Stimulated activated naive CD4-positive, alpha-beta T cell treated with Interleukin-2 at 50 U/mL for 16 hours (primary cell): ENCODE measurements at places on chromosomes 13 and 19.

DNA sequence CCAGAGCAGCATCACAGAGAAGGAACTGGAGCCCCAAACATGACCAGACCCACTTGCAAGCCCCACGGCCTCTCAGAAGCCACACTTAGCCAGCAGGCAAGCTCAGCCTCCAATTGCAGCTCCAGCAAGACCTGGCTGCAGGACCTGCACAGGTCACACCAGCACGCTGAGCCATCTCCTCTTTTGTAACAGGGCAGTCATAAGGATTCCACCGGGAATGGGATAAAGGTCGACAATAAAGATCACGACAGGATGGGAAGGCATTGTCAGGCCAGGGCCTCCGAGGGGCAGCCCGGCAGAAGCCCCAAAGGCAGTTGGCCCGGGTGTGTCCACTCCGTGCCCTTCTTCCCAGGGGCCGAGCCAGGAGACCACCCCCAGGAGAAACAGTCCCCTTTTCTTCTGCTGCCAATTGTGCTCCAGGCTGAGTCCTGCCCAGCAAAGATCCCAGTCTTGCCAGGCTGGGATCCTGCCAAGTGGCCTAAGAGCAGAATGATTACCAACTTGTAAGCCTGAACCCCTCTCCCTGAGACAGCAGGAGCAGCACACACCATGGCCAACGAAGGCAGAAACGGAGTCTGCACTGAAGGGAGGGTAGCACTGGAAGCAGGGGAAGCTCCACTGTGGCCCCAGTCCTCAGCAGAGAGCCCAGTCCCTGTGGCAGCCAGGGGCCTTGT is 12.5 kb downstream of the PEPD start:
- DNase-seq: no peak

- DNase-seq: no peak
Observed at GRCh38 chr13:31670831-31671617, 68.3 kb upstream of the RXFP2 start.

GRCh38 chr19:41610789-41611188 is 16.1 kb downstream of the CEACAM4 start:
- no peak for DNase-seq

- DNase-seq: no peak
Observed at GRCh38 chr19:19652482-19653295, 9.2 kb upstream of the GMIP start.

DNA sequence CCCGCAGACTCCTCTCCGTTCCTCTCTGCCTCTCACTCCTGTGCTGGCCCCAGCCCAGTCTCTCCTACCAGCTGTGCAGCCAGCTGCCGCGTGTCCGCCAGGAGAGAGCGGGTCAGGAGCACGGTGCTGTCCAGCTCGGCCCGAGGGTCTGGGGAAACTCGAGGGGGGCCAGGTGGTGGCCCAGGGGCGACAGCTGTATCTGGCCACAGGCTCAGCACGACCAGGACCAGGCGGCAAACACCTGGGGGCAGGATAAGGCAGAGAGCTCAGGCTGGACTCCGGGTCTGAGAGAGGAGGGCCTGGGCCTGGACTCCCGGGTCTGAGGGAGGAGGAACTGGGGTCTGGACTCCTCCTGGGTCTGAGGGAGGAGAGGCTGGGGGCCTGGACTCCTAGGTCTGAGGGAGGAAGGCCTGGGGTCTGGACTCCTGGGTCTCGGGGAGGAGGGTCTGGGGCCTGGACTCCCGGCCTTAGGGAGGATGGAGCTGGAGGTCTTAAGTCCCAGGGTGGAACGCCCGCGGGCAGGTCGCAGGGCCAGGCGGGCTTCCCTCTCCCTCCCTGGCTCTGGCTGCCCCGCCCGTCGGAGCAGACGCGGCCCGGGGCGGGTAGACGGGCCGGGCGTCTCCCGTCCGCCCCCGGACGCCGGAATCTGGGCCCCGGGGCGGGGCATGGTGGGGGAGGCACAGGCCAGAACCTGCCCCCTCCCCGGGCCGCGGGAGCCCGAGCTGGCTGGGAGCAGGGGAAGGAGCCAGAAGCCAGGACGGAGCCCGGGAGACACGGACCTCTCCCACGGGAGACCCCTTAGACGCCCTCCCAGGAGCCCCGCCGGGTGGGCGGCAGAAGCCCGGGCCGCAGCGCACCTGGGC is 1.3 kb downstream of the IL11 start:
- DNase-seq: peak; percentile 10

GRCh38 chr13:32783067-32783466 is 196.8 kb downstream of the PDS5B start:
- DNase-seq: no peak

DNA sequence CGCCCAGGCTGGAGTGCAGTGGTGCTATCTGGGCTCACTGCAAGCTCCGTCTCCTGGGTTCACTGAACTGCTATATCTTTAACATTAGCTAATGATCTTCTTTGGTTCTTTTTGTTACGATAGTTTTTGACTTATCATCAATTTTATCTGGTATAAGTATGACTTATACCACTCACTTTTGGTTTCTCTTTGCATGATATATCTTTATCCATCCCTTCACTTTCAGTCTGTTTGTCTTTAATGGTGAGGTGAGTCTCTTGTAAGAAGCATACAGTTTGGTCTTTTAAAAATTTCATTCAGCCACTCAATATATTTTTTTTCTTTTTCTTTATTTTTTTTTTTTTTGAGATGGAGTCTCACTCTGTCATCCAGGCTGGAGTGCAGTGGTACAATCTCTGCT is 58.4 kb downstream of the ADGRE1 start:
- DNase-seq: no peak

GRCh38 chr13:74201530-74201929 is 67.3 kb upstream of the KLF12 start:
- no peak for DNase-seq

DNA sequence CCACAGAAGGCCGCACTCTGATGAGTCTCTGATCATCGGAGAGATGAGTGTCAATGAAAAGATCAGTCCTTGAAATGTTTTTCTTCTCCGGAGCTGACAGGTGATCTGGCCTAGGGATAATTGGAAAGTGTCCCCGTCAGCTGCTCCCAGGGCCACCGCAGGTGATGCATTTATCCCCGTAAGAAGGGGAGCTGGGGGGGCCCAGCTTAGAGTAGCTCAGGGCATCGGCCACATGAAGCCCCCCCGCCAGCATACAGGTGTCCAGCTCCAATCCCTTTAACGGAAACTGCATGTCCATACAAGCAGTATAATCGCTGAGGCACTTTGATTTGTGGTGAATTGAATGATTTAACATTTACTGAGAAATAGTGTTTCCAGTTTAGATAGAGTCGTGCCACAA is 27.7 kb downstream of the ATP4B start:
- DNase-seq: no peak
